ENCODE measurements at places on chromosomes 4 and X.

- DNase-seq, result no peak
These were observed 257.6 kb downstream of the BCOR start for GRCh38 chrX:39840133-39840532.

DNA sequence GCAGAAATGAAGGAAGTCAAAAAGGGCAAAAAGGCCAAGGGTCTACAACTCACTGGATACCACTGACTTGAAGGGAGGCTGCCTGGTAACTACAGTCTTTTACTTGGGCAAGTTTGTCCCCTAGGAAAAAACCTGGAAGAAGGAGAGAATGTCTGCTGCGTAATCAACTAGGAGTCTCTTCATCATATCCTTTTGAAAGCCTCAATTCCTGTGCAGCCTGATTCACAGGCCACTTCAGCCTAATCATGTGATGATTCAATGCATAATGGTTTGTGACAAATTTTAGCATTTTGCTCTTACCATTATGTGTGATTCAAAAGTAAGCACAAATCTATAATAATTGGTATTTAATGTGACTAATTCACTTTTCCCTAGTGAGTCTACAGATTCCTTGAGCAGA, 273.6 kb downstream of the FRMPD4 start:
- no peak for DNase-seq

DNA sequence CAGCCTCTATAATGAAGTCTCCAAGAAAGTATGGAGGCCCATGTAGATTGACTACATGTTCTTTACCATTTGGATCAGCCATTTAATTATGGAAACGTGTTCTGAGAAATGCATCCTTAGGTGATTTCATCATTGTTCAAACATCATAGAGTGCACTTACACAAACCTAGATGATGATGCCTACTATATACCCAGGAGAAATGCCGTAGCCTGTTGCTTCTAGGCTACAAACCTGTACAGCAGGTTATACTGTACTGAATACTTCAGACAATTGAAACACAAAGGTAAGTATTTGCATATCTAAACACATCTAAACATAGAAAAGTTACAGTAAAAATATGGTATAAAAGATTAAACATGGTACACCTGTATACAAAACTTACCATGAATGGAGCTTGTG, 186.5 kb upstream of the FSTL5 start:
- DNase-seq, result no peak

GRCh38 chr4:188147176-188147575, 7.9 kb downstream of the TRIML1 start:
- DNase-seq, result no peak

GRCh38 chr4:142572071-142572470, 274.0 kb downstream of the INPP4B start:
- no peak for DNase-seq

DNA sequence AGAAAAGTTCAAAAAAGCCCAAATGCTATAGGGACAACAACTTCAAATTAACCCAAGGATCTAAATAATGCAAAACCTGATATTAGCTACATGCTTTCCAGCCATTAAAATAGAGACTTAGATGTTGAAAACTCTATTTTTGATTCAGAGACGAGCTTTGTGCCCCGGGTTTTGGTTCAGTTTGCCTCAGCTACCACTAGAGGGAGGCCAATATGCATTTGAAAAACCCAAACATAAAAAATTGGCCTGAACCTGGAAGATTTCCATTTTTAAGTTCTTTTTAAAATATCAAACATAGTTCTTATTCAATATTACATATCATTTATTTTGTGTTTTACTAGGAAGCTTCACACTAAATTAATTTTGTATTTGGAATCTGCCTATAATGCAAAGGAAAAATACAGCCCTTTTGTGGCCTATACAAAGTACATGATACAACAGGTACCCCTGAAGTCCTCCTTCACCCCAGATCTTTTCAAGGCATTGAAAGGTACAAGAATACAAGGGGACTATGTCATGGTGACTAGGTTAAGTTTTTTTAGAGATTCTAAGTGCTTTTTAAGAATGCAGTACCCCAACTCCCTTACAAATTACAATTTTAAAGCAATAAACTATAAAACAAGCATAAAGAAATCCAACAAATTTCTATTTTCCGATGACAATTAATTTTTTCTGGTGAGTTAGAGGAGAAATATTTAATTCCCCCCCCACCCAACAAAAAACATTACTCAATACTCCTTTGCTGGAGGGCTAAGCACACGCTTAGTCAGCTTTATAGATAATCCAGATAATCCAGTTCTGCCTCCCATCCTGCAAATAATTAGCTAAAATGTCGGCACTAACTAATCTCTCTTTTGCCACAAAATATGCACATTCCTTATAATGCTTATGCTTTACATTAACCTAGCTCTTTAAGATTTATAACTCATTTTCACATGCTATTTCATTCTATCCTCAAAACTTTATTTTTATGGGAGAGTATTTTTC, 97.7 kb upstream of the PTPN13 start:
- peak; percentile 56 for DNase-seq

DNA sequence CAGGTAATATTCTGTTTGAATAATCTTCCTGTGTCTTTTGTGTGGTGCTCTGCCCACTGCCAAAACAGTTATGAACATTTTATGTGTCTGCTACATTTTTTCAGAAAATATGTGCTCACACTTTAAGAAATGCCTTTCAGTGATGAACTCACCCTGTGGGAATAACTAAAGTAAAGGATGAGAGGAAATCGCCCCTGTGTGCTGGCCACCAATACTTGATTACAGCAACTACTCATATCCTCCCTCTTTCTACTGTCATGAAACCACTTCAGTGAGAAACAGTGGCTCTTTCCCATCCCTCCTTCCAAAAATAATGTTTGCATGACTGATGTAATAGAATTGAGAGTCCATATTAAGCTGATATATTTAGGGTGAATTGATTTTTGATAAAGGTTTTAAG, 900.9 kb downstream of the RAB28 start:
- no peak for DNase-seq

DNA sequence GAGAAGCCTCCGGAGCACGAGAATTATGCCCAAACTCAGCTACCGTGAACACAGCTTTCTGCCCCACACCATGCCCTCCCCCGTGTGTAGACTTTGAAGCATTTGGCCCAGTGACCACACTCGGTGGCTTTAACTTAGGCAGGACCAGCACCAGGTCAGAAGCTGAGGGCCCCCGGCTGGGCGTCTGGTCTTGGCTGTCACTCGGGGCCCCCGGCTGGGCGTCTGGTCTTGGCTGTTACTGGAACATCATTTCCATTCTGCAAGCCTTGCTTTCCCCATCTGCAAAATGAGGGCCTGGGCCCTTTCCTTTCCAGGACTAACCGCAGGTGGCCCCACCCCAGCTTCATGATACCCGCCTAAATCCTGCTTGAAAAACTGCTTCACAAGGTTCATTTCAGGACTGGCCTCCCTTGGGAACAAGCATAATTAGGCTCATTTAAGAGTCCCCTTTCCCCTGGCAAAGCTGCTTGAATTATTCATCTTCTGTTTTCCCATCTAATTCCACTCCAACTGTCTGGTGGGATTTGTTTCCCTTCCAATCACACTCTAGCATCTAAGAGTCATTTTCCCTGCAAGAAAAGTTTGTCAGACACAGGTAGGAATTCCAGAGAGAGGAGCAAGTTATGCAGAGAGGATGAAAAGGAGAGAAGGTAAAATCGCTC, 82.5 kb downstream of the WFS1 start:
- DNase-seq, result no peak

GRCh38 chrX:105051364-105051763, 169.1 kb downstream of the TEX13A start:
- no peak for DNase-seq

- DNase-seq, result peak; percentile 65
These were observed 7.0 kb downstream of the SPP1 start for GRCh38 chr4:87982446-87983010.

- DNase-seq, result no peak
These were observed 1614.4 kb downstream of the PCDH19 start for GRCh38 chrX:98795636-98796035.

DNA sequence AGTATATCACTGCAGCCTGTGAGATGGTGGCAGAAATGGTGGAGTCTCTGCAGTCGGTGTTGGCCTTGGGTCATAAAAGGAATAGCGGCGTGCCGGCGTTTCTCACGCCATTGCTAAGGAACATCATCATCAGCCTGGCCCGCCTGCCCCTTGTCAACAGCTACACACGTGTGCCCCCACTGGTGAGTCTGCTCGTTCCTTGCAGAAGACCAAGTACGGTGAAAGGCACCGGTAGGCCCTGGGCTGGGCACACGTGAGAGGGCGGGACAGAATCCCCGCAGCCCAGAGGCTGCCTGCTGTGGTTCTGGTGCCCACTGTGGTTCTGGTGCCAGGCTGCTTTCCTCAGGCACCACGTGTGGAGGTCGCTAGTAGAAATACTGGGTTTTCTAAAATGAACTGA, 31.2 kb upstream of the MSANTD1 start:
- no peak for DNase-seq

GRCh38 chr4:113935190-113935589, 44.3 kb downstream of the ARSJ start:
- no peak for DNase-seq

DNA sequence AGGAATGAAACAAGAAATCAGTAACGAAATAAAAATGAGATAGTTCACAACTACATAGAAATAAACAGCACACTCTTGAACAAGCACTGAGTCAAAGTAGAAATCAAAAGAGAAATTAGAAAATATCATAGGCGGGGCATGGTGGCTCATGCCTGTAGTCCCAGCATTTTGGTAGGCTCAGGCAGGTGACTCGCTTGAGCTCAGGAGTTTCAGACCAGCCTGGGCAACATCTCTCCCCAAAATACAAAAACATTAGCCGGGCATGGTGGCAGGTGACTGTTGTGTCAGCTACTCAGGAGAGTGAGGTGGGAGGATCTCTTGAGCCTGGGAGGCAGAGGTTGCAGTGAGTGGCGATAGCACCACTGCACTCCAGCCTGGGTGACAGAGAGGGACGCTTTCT, 714.4 kb downstream of the GLUD2 start:
- no peak for DNase-seq

GRCh38 chr4:109232681-109233080, 69.8 kb downstream of the COL25A1 start:
- DNase-seq, result no peak

DNA sequence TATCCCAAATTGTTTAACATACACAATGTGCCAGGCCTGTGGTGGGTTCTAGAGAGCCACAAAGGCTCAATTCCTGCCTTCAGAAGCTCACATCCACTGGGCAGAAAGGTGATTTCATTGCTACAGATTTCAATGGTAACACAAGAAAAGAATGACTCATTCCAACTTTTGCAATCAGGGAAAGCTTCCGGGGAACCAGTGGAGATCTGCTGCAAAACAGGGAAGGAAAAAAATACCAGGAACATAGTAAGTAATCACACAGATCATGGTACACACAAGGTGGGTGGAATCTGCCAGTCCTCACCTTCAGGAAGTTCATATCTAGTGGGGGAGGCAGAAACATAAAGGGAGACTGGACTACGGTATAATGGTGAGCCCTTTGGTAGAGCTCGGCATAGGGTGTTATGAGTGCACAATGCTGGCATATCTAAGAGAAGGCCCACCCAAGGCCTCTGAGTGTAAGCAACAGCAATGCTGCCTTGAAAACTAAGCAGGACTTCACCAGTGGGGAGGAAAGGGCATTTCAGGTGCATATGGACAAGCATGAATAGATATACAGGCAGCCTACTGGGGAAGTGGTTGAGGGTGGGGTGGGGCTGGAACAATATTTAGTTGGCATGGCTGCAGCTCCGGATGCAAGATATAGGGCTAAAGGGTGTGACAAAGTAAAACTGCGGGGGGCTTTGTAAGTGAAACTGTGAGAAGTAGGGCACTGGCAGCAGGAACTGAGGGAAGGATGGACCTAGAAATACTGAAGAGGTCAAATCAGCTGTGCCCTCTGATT, 24.2 kb downstream of the GPRIN3 start:
- no peak for DNase-seq

GRCh38 chrX:16120431-16120830, 2.9 kb upstream of the GRPR start:
- DNase-seq, result no peak

- no peak for DNase-seq
These were observed 26.6 kb upstream of the PPP1R2C start for GRCh38 chrX:42804524-42804923.

- DNase-seq, result no peak
These were observed 45.2 kb downstream of the HTRA3 start for GRCh38 chr4:8314691-8315255.

- DNase-seq, result no peak
These were observed 845 bp downstream of the ZAR1 start for GRCh38 chr4:48490680-48491513.

GRCh38 chr4:8506373-8507195, 66.0 kb downstream of the TRMT44 start:
- DNase-seq, result peak; percentile 81

All from EH (cell line).